HFFc6 (cell line): ENCODE measurements at places on chromosomes 16 and 17. TPM values are rescaled to one million over a fixed set of nuclear protein-coding genes. Genes with fewer than 3 reads are reported as not detected.

- H3K27ac ChIP-seq: no peak overlapping the region
- DNase-seq: no peak
- no peak overlapping the region for H3K4me3 ChIP-seq
- no peaks in the 10 kb centered on the region for H3K27me3 ChIP-seq
- H3K36me3 ChIP-seq: no peaks in the 10 kb centered on the region; the same call in 1 of the 2 replicates
These were observed 329.0 kb upstream of the TBX2 start for GRCh38 chr17:61070649-61071048.

GRCh38 chr16:75763204-75763603 lies 36.9 kb upstream of the CPHXL start:
- no peaks in the 10 kb centered on the region for H3K36me3 ChIP-seq
- no peaks in the 10 kb centered on the region; the same call in 1 of the 2 replicates for H3K27me3 ChIP-seq
- H3K27ac ChIP-seq: no peak overlapping the region
- H3K4me3 ChIP-seq: no peak overlapping the region
- DNase-seq: no peak

The DPEP3 gene
- total RNA-seq: not detected in 3 replicates

GRCh38 chr16:28064706-28065249 lies 1.3 kb upstream of the GSG1L start:
- no peak for DNase-seq
- H3K36me3 ChIP-seq: no peaks in the 10 kb centered on the region
- no peak overlapping the region for H3K4me3 ChIP-seq
- peaks cover 14% of the 10 kb centered on the region for H3K4me1 ChIP-seq
- peaks cover 39% of the 10 kb centered on the region for H3K27me3 ChIP-seq

The KRT27 gene
- not detected in 3 replicates for total RNA-seq

DNA sequence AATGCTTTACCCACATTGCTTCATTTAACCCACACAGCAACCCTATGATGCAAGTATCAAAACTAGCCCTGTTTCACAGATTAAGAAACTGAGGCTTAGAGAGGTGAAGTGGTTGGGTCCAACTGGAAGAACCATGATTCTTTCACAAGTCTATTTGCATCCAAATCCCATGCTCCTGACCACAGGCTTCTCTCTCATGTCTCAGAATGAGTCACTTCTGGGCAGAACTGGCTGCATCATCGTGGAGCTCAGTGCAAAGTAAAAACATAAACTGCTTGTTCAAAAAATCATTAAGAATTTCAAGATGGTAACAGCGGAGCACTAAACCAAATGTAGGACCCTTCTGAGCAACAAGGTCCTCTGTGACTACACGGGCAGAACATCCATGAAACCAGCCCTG lies 20.2 kb upstream of the CES1 start:
- no peak overlapping the region for H3K4me3 ChIP-seq
- no peaks in the 10 kb centered on the region for H3K27me3 ChIP-seq
- DNase-seq: peak; percentile 19
- no peaks in the 10 kb centered on the region for H3K36me3 ChIP-seq
- H3K4me1 ChIP-seq: no peaks in the 10 kb centered on the region

- H3K4me3 ChIP-seq: no peak overlapping the region
- H3K36me3 ChIP-seq: no peaks in the 10 kb centered on the region
- H3K4me1 ChIP-seq: no peaks in the 10 kb centered on the region
- H3K27me3 ChIP-seq: peaks cover 21% of the 10 kb centered on the region
- H3K27ac ChIP-seq: no peak overlapping the region
These were observed 21.7 kb upstream of the TMEM220 start for GRCh38 chr17:10751563-10751962.

The CD68 gene
- 51.3 to 71.7 TPM (median 55.9 TPM) in 3 replicates for total RNA-seq

GRCh38 chr16:58963479-58963878 lies 229.4 kb upstream of the GOT2 start:
- peaks cover 4% of the 10 kb centered on the region; the same call in 1 of the 2 replicates for H3K36me3 ChIP-seq
- DNase-seq: no peak
- H3K4me3 ChIP-seq: no peak overlapping the region

DNA sequence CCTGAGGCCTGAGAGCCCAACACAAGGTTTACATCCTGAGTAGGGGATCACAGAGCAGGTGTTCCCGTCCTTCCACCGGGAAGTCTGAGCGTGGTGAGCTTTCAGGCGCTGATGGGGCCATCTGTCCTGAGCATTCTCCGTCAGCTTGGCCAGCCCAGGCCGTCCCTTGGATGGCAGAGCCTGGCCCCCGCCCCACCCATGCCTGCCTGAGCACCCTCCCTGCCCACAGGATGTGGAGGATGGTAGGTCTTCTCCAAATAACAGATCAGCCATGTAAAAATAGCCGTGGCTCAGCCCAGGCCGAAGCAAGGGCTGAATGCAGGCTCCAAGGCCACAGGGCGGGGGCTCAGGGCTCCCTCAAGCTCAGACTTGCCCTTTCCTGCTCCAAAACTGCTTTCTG lies 20.2 kb downstream of the SPNS2 start:
- no peaks in the 10 kb centered on the region for H3K36me3 ChIP-seq
- no peak overlapping the region for H3K4me3 ChIP-seq
- DNase-seq: no peak
- H3K4me1 ChIP-seq: peaks cover 7% of the 10 kb centered on the region; the same call in 1 of the 2 replicates
- H3K27ac ChIP-seq: no peak overlapping the region

DNA sequence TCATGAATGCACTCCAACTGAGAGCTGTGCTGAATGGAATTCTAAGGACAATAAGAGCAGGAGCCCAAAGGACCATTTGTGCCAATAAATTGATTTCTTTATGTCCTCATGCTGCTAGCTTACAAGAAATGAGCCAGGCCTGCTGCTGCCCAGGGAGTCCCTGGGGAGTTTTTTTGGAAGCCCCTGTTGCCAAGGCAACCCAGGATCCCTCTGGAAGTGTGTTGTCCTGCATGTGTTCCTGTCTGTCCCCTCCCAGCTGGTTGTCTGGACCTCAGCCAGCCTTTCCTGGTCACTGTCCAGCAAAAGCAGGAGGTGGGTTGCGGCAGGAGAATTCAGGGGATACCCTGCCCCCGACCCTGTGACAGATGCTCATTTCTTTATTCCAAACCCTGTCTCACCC lies 51.0 kb upstream of the GPRC5B start:
- H3K27ac ChIP-seq: no peak overlapping the region
- H3K27me3 ChIP-seq: peaks cover 7% of the 10 kb centered on the region
- no peaks in the 10 kb centered on the region for H3K36me3 ChIP-seq
- H3K4me3 ChIP-seq: no peak overlapping the region
- H3K4me1 ChIP-seq: no peaks in the 10 kb centered on the region
